ENCODE measurements at places on chromosomes 4 and X.
A peak's percentile ranks its signal among the peaks of the same experiment; 100 is the strongest.

- no peak for DNase-seq
These were observed 23.8 kb downstream of the FLNA start for GRCh38 chrX:154350429-154351182.

- DNase-seq, result no peak
These were observed 654.4 kb upstream of the TENM3 start for GRCh38 chr4:181588733-181589302.

DNA sequence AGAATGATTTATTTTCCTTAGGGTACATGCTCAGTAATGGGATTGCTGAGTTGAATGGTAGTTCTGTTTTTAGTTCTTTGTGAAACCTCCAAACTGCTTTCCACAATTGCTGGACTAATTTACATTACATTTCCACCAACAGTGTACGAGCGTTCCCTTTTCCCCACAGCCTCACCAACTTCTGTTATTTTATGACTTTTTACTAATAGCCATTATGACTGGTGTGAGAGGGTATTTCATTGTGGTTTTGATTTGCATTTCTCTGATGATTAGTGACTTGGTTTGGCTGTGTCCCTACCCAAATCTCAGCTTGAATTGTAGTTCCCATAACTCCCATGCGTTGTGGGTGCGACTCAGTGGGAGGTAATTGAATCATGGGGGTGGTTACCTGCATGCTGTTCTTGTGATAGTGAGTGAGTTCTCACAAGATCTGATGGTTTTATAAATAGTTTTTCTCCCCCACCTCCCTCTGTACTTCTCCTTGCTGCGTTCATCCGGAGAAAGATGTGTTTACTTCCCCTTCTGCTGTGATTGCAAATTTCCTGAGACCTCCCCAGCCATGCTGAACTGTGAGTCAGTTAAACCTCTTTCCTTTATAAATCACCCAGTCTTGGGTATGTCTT is 95.1 kb downstream of the GBA3 start:
- DNase-seq, result no peak

GRCh38 chr4:145843639-145844038 is 95.0 kb downstream of the ZNF827 start:
- no peak for DNase-seq

DNA sequence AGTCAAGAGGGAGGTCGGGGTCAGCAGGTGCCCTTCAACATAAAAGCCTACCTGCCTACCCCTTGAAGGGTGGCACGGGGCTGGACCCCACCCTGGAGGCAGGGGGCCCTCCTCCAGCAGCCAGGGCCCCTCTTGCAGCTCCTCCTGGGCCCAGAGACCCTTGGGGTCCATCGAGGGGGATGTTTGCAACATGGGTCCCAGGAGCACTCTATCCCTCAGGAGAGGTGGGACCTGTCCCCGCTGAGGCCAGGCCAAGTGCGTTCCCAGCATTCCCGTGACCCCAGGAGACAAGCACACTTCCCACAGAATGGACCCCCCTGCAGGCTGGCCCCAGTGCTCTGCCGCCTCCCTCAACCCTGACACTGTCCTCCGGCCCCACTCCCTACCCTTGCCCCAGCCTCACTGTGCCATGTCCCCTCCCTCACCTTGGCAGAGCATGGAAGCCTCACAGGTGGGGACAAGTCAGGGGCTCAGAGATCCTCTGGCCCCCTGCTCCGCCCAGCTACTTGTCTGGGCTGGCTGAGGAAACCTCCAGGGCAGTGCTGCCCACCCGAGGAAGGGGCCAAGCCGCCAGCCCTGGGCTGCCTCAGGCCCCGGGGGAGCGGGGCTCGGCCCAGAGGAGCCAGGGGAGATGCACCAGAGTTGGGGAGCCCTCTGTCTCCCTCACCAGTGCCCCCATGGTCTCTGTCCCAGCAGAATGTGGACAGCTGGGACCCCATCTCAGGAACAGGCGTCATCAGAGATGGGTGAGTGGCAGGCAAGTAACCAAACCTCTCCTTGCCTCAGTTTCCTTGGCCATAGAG is 2.2 kb downstream of the MXD4 start:
- peak; percentile 30 for DNase-seq

- DNase-seq, result no peak
These were observed 90.7 kb downstream of the KLHL8 start for GRCh38 chr4:87129681-87130080.

DNA sequence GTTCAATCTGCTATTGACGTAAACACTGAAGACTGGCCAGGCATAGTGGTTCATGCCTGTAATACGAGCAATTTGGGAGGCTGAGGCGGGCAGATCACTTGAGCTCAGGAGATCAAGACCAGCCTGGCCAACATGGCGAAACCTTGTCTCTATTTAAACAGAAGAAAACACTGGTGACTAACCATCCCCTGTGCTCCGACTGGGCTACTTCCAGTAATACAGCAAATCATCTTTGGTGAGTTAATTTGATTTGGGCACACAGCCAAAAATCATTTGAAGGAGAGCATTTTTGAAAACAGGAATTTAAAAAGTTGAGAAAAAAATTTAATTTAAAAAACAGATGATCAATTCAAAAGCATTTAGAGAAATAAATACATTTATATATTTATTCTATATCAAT is 52.0 kb downstream of the SEC24D start:
- no peak for DNase-seq

GRCh38 chr4:167084321-167084720 is 150.0 kb downstream of the SPOCK3 start:
- DNase-seq, result no peak

DNA sequence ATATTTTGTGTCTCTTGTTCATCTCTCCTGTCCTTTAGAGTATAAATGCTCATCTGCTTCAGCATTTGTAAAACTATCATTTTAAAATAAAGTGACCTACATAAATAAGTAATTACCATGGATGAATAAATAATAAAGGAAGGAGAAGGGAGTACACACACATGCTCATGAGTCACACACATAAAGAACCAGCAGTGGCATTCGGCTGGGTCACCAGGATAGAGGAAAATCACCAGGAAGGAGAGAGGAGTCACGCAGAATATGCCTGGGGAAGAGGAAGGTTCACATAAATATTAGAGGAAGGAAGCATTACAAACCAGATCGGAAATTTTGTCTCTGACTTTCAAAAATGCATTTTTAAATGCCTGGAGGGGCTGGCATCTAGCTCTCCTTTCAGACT is 38.5 kb upstream of the MED14 start:
- no peak for DNase-seq

GRCh38 chr4:129748991-129749390 is 653.0 kb downstream of the C4orf33 start:
- peak; percentile 17 for DNase-seq

DNA sequence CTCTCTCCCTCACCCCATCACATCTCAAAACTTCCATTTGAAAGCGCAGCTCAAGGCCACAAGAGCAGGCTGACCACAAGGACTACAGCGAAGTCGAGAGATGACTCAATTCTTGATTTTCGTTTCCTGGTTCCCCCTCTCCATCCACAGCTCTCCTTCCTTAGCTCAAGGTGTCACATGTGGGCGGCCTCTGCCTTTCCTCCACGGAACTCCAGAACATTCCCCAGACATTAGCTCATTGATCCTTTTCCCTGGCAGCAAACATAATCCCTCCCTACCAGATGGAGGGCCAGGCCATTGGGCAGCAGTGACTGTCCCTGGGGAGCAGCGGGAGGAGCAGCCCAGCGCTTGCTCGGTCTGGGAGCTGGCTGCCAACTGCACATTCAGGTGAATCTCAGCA is 56.3 kb downstream of the CCDC149 start:
- no peak for DNase-seq

- DNase-seq, result no peak
These were observed 18.1 kb downstream of the CHIC1 start for GRCh38 chrX:73581002-73581628.

GRCh38 chr4:15936495-15936894 is 2.0 kb downstream of the FGFBP1 start:
- DNase-seq, result no peak

DNA sequence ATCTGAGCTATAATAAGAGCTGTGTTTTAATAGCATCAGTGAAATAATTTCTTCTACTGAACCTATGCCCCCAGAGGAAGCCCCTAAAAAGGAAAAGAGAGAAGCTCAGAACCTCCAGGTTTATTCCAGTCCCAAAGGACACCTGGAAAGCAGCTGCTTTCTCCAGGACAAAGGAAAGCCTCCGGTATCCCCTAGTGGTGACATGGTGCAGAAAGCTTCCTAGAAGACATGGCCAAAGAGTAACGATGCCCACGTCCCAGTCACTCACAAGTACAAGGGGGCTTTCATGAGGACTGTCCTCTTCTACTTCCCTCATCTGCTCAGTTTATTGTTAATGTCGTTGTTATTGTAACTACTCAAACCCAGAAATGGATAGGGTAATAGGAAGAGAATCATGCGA is 343.9 kb downstream of the UNC5C start:
- no peak for DNase-seq

DNA sequence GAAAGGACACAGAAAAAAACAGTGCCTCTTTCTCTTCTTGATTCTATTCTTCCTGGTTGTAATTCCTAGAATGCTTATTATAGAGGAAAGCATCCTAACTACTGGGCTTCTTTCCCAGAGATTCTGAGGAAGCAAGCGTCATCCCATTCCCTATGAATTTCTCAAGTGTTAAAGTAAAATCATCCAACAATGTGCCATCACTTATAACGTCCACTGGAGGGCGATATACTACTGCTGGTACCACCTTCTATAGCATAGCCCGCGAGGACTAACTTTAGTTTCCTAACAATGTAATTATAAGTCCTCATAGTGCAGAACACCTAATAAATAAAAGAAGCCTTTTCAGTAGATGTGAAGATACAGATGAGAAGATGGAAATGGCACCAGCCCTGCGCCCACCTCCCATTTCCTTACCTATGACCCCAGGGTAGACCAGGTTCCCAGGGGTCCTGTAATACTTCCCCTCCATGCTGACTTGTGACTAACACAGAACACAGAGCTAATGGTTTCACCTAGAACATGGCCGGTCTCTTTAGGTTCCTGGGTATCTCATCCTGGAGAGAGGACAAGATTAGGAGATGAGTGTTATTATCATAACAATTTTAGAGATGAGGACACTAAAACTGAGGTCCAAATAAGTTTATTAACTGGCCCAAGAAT is 4.2 kb downstream of the CENPVL3 start:
- DNase-seq, result no peak

DNA sequence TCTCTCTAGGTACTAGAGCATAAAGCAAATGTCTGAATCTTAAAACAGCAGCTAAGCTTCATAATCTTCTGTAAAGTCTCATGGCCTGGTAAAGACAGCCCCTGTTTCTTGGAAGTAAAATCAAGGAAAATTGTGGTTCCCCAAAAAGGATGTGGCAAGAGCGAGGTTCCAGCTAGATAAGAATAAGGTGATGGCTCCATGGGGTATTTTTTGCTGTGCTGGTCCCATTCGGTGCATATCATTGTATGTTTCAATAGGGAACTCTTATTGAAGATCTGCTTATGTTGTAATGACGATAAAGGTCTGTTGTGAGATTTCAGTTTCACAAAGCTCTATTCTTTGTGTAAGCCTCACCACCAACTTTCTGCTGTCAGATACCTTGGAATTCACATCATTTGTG is 316.9 kb upstream of the NOCT start:
- no peak for DNase-seq

DNA sequence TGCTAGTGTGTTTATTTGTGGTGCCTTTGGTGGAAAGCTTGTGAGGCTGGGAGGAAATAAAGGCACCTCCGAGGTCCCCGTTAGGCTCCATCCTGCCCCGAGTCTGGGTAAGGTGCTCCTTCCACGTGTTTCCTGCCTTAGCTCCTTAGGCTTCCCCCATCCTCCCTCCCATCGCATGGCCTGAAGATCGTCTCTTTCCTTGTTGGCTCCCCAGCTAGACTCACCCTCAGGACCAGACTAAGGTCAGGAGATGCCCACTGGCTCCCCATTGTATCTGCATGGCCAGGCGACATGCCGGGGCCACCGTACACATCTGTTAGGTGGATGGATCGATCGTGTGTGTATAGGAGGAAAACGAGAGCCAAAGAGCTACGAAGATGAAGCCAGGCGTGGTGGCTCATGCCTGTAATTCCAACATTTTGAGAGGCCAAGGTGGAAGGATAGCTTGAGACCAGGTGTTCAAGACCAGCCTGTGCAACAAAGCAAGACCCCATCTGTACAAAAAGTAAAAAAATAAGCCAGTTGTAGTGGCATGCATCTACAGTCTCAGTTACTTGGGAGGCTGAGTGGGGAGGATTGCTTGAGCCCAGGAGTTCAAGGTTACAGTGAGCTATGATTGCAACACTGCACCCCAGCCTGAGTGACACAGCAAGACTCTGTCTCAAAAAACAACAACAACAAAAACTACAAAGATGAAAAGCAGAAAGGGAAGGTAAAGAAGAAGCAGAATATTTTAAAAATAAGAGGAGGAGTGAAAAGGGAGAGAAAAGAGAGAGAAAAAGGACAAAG is 53.7 kb downstream of the SEPSECS start:
- no peak for DNase-seq

DNA sequence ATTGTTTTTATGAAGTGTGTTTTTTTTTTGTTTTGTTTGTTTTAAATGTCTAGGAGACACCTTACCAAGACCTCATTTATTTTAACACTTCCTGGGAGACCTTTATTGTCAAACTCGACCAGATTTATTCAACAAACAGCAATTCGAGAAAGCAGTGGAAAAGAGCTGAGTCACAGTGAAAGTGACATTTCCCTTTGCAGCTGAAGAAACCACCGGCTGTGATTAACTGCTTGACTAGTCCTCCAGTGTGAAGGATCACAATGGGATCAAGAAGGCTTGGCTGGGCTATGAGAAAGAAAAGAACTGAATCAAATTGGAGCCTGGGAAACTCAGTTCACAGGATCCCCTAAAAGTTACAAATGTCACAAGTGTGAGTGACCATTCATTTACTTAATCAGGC is 11.9 kb upstream of the ADH7 start:
- no peak for DNase-seq

- DNase-seq, result no peak
These were observed 12.8 kb downstream of the APLN start for GRCh38 chrX:129641941-129642340.

DNA sequence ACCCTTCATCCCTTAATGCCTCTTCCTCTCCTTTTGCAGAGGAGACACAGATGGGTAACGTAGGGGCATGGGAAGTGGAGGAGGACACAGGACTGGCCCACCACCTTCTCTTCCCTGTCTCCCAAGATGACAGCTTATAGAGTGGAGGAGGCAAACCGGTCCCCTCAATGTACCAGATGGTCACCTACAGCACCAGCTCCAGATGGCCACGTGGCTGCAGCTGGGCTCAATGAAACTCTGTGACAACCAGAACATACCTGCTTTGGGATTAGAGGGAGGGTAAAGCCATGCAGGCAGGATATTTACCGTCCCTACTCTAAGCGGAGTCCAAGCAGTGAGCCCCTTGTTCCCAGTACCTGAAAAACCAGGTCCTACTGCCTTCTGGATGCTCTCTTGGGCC is 7.5 kb upstream of the KLHL15 start:
- DNase-seq, result no peak

DNA sequence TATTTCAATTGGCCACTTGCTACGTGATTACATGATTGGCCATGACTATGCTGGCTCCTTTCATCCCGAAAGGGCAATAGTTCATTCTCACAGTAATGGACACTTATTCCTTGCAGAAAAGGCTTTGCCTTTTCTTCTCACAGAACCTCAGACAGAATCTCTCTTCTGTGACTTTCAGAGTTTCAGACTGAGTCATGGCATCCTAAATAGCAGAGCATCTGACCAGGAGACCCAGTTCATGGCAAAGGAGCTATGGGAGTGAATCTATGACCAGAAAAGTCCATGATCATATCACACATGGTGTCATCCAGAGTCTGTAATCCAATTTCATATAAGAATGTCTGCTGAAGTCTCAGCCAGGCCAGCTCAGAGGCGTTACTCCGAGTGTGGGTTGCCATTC is 263.3 kb upstream of the CLNK start:
- DNase-seq, result no peak

All from right hindlimb (tissue), 1 donor.